ENCODE measurements at places on chromosomes 11 and 22.

DNA sequence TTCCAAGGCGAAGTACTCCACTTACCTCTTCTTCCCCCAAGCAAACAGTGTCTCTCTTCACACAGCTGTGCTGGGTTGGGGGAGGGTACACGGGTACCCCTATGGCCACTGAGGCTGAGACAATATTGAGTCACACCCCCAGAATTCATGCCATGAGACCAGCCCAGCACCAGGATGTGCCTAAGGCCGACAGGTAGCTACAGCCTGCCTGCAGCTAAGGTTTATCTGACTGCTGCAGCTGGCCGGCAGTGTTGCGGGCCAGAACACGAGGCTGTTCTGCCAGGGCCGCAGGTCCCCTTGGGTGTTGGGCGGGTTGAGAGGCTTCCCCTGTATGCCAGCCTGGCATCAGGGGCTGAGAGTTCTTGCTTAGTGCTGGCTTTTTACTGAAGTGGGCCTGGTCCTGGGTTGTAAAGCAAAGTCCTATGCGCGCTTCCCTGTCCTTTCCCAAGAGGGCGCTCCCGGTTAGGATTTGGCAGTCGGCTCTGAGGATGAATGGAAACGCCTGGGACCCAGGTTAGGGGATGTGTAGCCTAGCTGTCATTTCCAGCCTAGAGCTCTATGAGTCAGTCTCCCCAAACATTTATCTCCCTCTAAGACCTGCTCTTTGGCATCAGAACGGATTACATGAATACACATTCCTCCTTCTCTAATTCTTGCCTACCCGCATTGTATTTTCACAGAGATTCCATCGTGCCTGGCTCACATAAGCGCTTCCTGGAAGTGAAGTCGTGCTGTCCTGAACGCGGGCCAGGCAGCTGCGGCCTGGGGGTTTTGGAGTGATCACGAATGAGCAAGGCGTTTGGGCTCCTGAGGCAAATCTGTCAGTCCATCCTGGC lies 7.1 kb downstream of the USP18 start:
- peak; percentile 76 for DNase-seq

DNA sequence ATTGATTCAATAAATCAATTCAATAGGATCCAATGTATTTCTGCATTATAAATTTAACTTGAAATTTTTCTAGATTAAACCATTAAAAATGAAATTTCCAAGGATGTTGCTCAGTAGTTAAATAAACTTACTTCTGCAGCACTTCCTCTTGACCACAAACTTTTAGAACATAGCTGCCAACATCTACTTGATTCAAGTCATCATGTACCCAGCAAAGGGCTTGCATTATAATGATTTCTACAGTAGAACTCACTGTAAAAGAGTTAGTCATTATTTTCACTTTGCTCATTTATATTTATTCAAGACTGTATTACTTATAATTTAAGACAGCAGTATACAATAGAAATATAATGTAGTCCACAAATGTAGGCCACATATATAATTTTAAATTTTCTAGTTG lies 59.2 kb downstream of the PIK3C2A start:
- no peak for DNase-seq

DNA sequence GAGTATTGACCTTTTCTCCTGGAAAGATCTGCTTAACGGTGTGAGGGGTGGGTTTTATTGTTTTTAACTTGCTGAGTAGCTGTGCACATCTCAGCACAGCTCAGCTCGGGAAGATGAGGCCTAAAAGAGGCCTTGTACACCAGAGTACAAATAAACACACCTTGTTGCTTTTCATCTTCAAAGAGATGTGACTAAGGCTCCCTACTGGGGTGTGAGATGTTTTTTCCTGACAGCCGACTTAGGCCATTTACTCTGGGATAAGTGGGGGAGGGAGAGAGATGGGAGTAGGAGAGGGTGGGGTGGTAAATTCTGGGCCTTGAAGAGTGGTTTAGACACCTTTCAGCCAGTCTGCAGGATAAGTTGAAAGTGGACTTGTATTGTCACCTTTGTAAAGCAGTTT lies 2.9 kb downstream of the LDLRAD3 start:
- no peak for DNase-seq

GRCh38 chr11:45664376-45665205 lies 831 bp downstream of the CHST1 start:
- no peak for DNase-seq

DNA sequence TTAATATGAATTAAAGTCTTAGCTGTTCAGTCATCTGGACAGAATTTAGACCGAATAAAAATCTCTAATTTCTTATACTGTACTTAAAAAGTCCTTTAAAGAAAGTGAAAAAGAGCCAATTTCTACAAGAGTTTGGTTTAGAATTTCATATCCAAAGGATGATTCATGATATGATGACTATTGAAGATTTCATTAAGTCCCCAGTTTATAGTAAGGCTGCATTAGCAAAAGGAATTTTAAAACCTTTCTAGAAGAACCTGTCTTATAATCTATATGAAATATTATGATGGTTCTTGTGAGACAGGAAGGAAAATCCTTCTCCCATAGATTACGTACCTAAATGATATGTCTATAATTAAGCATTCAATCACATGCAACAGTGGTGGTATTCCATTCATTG lies 34.8 kb downstream of the TSG101 start:
- DNase-seq: no peak
